ENCODE measurements at places on chromosomes 2 and 18.

DNA sequence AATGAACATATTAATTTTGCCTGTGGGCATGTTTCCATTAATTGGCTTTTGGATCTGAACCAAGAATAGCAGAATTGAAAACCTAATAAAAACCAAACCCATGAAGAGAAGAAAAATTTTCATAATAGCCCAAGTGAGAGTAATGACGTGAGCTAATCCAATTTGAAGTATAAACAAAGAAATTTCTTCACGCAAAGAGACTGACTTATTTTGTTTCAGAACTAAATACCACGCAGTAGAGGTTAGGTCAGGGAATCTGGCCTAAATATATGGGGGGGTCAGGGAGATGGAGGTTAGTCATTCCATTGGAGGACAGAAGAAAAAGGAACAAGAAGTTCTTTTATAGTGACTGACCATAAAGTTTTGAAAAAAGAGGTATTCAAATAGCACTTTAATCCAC is 94.1 kb upstream of the CYP1B1 start:
- H3K27me3 ChIP-seq: no peaks in the 10 kb centered on the region
- DNase-seq: peak; percentile 98
- peaks cover 7% of the 10 kb centered on the region for H3K4me1 ChIP-seq
- no peak overlapping the region for H3K4me3 ChIP-seq
- no peak overlapping the region for H3K27ac ChIP-seq

GRCh38 chr18:31688606-31689005 is 4.2 kb upstream of the B4GALT6 start:
- H3K36me3 ChIP-seq: no peaks in the 10 kb centered on the region
- DNase-seq: no peak
- H3K27ac ChIP-seq: no peak overlapping the region
- no peaks in the 10 kb centered on the region for H3K4me1 ChIP-seq

DNA sequence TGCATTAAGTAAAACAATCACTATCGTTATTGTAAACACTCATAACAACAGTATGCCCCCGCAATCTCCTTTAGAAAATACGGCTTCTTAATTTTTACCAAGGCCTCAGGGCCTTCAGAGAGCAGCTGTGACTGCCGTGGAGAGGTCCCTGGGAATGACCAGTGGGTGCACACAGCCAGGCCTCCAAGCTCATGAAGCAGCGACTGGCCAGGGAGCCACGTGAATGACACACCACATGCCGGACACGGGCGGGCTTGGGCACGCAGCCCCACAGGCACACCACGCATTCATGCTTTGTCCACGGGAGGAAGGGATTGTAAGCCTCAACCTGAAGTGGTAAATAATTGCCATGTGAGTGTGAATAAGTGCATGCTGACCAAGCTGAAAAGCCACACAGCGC is 121.0 kb downstream of the EIPR1 start:
- no peaks in the 10 kb centered on the region for H3K27me3 ChIP-seq
- H3K27ac ChIP-seq: no peak overlapping the region
- no peaks in the 10 kb centered on the region for H3K4me1 ChIP-seq
- DNase-seq: no peak
- H3K36me3 ChIP-seq: no peaks in the 10 kb centered on the region
- no peak overlapping the region for H3K4me3 ChIP-seq

DNA sequence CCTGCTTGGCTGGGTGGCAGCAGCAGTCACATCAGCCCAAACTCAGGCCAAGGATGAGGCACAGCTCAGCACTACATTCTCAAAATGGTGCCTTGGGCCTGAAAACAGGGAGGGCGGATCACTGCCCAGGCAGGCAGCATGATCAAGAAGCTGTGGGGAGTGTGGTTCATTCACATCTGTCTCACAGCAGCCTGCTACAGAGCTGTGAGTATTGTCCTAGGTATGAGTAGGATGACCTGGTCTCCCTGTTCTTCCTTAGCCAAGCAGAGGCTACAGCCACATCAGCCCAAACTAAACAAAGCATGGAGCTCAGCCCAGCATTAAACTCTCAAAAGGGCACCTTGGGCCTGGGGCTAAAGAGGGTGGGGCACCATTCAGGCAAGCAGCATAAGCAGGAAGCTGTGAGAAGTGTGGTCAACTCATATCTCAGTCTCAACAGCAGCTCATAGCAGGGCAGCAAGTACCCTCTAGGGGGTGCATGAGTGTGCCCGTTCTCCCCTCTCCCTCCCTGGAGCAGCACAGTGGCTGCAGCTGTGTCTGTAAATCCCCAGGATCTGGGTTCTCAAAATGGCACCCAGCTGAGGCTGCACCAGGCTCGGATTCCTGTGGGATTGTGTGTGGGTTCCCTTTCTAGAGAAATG is 139.6 kb downstream of the TRABD2A start:
- no peak overlapping the region for H3K27ac ChIP-seq
- peak; percentile 8 for DNase-seq
- H3K4me1 ChIP-seq: no peaks in the 10 kb centered on the region
- H3K27me3 ChIP-seq: no peaks in the 10 kb centered on the region
- H3K4me3 ChIP-seq: no peak overlapping the region
- no peaks in the 10 kb centered on the region for H3K36me3 ChIP-seq

GRCh38 chr2:11621410-11621809 is 48.6 kb downstream of the NTSR2 start:
- no peak overlapping the region for H3K4me3 ChIP-seq
- no peaks in the 10 kb centered on the region for H3K36me3 ChIP-seq
- DNase-seq: no peak
- no peaks in the 10 kb centered on the region for H3K4me1 ChIP-seq

GRCh38 chr2:31386648-31387047 is 27.9 kb downstream of the XDH start:
- H3K36me3 ChIP-seq: no peaks in the 10 kb centered on the region
- no peak overlapping the region for H3K27ac ChIP-seq
- no peaks in the 10 kb centered on the region for H3K27me3 ChIP-seq
- no peak overlapping the region for H3K4me3 ChIP-seq
- H3K4me1 ChIP-seq: peaks cover 22% of the 10 kb centered on the region
- no peak for DNase-seq

DNA sequence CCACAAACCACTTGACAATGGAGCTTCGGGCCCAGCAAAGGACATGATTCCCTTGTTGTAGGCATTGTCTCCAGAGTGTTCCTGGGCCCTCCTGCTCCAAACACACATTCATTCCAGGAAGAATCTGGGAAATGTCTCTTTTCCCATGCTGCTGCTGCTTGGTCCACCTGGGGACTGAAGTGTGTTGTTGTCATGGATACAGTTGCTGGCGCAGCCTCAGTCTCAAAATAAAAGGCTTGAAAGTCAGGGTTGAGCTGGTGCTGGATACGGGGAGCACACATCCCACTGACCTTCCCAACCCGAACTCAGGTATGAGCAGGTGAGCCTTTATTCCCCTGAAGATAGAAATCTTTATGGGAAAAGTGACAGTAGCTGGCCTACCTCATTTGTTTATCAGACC is 30.6 kb upstream of the SPP2 start:
- no peak overlapping the region for H3K27ac ChIP-seq
- H3K4me3 ChIP-seq: no peak overlapping the region
- H3K27me3 ChIP-seq: peaks cover 3% of the 10 kb centered on the region
- DNase-seq: no peak
- H3K36me3 ChIP-seq: no peaks in the 10 kb centered on the region

DNA sequence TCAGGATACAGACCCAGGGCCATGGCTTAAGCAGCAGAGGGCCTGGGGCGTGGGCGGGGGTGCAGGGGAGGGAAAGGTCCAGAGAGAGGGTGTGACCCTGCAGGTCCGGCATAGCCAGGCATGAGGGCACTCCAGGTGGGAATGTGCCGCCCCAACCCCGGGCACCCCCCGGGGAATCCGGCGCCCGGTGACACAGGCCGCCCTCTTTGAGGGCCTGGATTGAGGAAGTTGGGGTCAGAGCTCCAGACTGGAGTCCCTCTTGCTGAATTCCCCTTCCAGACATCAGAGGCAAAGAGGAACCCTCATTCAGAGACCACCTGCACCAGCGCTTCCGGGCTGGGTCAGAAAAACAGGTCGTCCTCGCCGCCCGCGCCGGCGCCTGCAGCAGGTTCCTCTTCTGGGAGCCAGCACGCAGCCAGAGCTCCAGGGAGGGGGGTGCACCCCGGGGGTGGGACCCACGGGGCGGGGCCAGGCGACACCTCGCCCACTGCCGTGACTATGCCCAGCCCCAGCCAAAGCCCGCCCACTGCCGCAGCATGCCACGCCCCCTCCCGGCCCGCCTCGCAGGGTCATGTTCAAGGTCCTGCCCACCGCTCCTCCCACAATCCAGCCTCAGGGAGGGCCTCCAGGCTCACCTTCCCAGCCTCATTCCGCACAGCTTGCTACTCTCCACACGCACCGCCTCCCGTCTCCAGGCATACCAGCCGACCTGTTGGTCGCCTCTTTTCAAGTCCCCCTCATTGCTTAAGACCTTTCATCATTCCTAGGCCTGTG is 98.3 kb upstream of the ID2 start:
- H3K27me3 ChIP-seq: peaks cover 4% of the 10 kb centered on the region
- H3K4me1 ChIP-seq: no peaks in the 10 kb centered on the region
- H3K27ac ChIP-seq: no peak overlapping the region

DNA sequence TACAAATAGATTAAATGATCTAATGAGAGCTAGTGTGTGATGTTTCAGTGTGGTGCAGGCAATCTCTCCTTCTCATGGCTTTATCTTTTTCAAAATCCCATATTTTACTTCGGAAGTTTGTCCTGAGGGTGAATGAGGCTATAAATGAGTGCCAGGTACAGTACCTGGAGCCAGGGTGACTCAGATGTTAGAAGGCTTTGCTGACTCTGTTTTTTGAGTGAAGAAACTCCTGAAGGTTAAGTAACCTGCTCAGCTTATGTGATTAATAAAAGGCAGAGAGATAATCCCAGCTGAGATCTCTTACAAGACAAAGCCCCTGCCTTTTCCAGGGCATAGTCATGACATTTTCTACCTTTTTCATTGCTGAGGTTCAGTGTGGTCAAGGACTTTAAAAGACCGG is 52.6 kb downstream of the MGAT5 start:
- H3K4me1 ChIP-seq: peaks cover 2% of the 10 kb centered on the region
- H3K4me3 ChIP-seq: no peak overlapping the region

DNA sequence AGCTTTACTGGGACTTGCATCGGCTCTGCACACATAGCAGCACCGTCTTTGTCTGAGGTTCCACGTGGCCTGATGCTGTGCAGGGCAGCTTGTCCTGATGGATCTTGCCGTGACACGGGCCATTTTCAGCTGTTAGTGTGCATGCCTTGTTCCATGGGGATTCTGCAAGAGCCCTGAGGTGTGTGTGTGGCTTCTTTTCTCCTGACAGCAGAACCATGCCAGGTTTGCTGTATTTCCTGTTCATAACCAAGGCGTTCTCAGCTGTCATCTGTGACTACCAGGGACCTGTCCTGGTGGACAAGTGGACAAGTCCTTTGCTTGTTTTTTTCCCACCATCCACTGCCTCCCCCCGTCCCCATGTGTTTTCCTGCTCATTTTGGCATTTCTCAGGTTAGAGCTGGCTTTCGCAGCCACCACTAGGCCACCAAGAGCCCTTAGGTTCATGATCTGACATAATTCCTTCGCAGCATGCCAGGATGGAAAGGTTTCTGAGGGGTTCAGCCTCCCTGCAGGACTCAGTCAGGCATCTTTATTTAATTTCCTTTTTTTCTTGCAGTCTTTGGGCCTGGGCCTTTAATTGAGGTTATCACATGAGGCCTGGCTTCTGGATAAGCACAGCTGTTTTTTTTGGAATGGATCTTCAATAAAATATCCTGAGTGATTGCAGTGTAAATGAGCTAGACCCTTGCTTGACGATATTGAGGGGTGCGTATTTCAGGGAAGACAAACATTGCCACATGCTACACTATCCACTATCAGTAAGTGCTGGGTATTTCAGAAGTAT is 139.4 kb downstream of the NCK2 start:
- H3K27me3 ChIP-seq: no peaks in the 10 kb centered on the region
- H3K4me3 ChIP-seq: no peak overlapping the region
- H3K36me3 ChIP-seq: peaks cover 4% of the 10 kb centered on the region
- H3K27ac ChIP-seq: no peak overlapping the region

- H3K4me1 ChIP-seq: no peaks in the 10 kb centered on the region
- no peak overlapping the region for H3K27ac ChIP-seq
- H3K27me3 ChIP-seq: no peaks in the 10 kb centered on the region
Measured at GRCh38 chr2:137183206-137183898, 418.0 kb downstream of the THSD7B start.

GRCh38 chr18:33161131-33161530 is 279.4 kb downstream of the CCDC178 start:
- no peaks in the 10 kb centered on the region for H3K36me3 ChIP-seq
- no peak overlapping the region for H3K27ac ChIP-seq
- H3K4me3 ChIP-seq: no peak overlapping the region
- no peaks in the 10 kb centered on the region for H3K27me3 ChIP-seq
- peak; percentile 11 for DNase-seq
- no peaks in the 10 kb centered on the region for H3K4me1 ChIP-seq

GRCh38 chr2:190722061-190722759 is 73.3 kb downstream of the NAB1 start:
- DNase-seq: peak; percentile 8
- no peaks in the 10 kb centered on the region for H3K4me1 ChIP-seq
- no peak overlapping the region for H3K4me3 ChIP-seq
- H3K27me3 ChIP-seq: no peaks in the 10 kb centered on the region
- H3K27ac ChIP-seq: no peak overlapping the region

- peaks cover 48% of the 10 kb centered on the region for H3K4me1 ChIP-seq
- H3K27me3 ChIP-seq: no peaks in the 10 kb centered on the region
- H3K27ac ChIP-seq: peak overlapping the region; percentile 79
- H3K36me3 ChIP-seq: no peaks in the 10 kb centered on the region
Measured at GRCh38 chr2:112626604-112627059, 19.1 kb upstream of the SLC20A1 start.
